ENCODE measurements at places on chromosomes 16 and 17.

GRCh38 chr16:87468550-87468949, 24.3 kb downstream of the ZCCHC14 start:
- DNase-seq = no peak

GRCh38 chr16:67571981-67572431, 9.7 kb downstream of the CTCF start:
- DNase-seq = no peak

GRCh38 chr16:51156807-51157200, 5.7 kb upstream of the SALL1 start:
- DNase-seq = no peak

DNA sequence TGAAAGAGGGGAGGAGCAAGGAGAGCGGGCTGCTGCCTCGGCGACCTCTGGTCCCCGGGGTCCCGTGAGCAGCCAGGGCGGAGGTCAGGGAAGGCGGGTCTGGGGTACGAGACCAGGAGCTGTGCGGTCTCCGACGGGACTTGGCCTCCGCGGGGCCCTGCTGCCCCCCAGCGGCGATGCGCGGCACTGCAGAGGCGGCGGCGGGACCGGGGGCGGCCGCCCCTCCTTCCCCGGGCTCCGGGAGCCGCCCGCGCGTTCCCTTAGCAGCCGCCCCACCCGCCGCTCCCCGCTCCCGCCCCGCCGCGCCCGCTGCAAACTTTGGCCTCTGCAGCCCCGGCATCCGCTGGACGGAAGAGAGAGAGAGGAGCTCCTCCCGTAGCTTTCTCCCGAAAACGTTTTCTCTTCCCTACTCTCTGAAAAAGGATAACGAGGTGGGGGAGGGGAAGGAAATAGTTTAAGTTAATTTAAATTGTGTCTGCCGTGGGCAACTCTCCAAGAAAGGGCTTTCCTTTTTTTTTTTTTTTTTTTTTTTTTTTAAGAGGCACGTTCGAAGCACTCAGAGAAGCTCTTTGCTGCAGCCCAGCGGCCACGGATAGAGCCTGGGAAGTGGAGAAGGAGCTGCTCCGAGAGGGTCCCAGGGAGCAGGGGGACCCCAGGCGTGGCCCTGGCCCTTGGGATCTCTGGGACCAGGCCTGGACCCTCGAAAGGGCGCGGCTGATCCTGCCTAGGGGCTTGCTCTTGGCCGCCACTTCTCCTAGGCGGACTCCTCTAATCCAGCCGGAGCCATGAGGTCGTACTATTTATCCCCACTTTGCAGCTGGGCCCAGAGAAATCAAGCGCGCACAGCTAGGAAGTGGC, 43.2 kb downstream of the C16orf82 start:
- DNase-seq = no peak

GRCh38 chr17:57255182-57255775, 1.0 kb upstream of the MSI2 start:
- DNase-seq = no peak

DNA sequence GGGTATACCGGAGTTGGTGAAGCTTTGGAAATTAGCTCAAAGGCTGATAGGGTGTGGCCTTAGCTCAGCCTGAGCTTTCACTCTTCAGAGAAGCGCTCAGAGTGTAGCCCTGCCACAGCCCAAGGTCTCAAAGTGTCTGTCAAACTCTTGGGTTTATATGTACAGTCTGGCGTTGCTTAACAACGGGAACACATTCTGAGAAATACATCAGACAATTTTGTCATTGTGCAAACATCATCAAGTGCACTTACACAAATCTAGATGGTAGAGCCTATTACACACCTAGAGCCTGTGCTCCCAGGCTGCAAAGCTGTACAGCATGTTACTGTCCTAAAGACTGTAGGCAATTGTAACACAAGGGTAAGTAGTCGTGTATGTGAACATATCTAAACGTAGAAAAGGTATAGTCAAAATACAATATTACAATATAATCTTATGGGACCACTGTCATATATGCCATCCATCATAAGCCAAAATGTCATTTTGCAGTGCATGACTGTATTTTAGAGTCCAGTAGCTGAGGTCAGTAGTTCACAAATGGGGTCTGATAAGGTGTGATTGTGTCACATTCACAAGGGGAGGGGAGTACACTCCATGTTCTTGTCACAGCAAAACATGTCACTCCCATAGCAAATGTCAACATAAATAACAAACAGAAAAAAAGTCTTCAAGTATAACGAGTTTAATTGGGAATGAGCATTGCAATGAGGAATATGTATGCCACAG, 20.6 kb downstream of the CHAD start:
- DNase-seq = no peak

DNA sequence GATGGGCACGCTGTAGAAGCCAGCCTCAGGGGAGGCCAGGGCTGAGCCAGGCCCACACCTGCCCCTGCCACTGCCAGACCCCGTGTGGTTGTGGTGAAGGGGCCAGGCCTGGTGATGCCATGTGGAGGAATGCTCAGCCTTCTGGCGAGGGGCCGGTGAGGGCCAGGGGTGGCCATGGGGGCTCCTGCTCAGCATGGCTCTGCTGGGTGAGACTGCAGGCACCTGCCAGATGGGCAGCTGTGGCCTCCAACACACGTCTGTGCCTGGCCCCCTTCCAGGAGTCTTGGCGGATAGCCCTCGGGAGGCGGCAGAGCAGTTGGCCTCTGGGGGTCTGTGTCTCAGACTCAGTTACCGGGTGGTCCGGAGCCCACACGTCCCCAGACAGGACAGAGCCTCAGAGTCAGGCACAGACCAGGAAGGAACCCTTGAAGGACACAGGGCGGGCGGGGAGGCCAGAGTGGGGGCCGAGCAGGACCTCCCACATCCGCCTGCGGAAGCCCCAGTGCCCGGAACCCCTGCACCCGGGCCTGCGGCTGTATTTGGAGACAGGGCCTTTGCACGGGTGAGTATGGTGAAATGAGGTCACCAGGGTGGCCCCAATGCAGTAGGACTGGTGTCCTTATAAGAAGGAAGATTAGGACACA, 22.5 kb upstream of the CHMP6 start:
- DNase-seq = no peak

DNA sequence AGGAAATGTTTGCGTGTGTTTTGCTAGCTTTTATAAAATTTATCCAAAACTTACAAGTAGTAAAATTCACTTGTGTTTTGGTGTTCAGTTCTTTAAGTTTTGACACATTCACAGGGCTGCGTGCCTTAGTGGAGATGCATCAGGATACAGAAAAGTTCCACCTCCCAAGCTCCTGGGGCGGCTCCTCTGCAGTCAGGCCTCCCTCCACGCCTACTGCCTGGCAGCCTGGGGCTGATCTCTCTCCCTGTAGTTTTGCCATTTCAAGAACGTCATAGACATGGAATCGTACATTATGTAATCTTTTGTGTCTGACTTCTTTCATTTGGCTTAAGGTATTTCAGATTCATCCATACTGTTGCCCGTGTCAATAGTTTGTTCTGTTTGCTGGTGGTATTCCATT, 27.2 kb upstream of the IRF8 start:
- DNase-seq = no peak

DNA sequence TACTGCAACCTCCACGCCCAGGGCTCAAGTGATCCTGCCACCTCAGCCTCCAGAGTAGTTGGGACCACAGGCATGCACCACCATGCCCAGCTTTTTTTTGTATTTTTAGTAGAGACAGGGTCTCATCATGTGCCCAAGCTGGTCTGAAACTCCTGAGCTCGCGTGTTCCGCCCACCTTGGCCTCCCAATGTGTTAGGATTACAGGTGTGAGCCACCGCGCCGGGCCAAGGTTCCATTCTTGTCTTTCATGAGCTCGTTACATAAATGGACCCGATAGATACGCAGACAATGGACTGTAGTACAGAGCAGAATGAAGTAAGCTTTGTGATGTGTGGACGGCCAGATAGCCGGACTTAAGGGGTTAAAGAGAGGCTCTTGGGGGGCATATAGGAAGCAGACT, 19.3 kb downstream of the UBN1 start:
- no peak for DNase-seq

DNA sequence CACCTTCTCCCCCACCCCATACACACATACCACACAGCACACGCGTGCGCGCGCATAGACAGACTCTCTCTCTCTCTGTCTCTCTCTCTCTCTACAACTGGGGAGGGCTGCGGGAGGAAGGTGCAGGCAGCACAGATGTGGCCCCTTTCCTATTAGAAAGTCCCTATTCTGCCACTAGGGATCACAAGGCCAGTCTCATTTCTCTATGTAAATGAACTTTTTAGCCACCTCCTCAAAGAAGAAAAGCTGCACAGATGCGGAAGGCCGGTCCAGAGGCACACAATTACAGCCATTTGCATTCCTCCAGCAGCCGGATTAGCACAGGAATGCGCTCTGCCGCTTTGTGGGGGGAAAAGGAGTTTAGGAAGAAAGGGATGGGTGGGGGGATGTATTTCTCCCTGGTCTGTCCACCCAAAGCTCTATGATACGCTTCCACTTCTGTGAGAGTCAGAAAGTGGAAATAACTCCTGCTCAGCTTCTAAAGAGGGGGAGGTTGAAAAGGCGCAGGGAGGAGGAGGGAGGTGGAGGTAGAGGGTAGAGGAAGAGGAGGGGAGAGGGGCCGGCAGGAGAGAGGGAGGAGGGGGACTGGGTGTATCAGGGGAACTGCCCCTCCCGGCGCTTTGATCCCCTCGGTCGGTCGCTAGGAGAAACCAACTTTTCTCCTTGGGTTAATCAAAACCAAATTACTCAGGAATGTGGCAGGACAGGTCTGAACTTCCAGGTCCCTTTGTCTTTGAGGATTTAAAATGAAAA, 11.7 kb downstream of the ZFHX3 start:
- no peak for DNase-seq

DNA sequence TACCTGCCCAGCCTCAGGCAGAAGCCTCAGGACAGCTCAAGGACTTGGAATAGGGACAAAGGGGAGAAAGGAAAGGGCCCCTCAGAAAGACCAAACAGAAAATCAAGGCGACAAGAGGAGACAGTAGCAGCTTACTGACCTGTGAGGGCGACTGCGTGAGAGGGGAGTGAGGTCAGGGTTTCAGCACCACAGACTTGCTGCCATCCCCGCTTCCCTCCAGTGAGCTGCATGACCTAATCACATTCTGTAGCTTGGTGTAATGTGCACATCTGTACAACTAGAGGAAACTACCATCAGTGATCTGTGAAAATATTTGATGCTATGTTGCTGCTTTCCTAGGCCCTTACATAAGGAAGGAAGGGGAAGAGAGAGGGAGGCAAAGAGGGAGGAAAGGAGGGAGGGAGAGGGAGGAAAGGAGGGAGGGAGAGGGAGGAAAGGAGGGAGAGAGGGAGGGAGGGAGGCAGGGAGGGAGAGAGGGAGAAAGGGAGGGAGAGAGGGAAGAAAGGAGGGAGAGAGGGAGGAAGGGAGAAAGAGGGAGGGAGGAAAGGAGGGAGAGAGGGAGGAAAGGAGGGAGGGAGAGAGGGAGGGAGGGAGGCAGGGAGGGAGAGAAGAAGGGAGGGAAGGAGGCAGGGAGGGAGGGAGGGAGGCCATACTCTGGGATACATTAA, 404.9 kb upstream of the CDH5 start:
- DNase-seq = no peak

- no peak for DNase-seq
Measured at GRCh38 chr17:52297230-52298010, 138.9 kb upstream of the CA10 start.

DNA sequence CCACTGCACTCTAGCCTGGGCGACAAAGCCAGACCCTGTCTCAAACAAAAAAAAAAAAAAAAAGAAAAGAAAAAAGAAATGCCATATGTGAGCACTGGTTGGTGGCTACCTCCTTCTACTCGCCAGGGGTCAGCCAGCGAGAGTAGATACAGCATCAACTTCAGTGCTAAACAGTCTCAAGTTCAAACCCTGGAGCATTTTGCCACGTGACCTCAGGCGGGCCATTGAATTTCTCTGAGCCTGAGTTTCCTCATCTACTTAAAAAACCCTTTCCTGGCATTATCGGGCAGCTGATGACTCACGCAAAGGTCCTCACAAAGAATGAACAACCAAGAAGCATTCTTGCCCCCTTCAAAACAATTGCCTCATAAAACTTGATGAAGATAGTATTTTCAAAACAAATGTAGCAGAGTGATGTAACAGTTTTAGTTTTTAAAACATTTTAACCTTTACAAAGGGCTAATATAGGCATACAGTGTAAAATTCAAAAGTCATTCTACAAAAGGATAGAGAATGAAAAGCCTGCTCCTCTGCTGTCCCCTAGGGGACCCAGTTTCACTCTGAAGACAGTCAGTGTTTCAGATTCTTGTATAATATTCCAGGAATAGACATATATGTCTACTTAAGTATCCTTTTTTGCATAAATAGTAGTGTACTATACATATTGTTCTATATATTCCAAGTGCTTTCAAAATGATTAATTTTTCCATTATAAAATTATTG, 28.4 kb downstream of the DNAH2 start:
- DNase-seq = no peak

DNA sequence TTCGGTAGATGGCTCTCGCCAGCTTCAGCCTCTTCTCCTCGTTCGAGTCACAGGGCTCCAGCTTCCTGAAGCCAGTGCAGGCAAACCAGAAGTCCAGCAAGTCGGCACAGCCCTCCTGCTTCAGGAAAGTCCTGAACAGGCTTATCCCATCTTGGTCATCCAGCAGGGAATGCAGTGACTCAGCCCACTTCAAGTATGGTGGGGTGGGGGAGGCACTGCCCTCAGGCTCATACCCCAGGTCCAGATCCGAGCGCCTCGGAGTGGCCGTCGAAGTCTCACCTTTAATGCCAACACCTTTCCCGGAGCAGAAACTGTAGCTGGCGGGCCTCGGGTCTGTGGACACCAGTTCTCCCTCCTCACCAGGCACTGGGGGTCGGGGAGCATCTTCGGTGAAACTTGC, 5.9 kb downstream of the AXIN1 start:
- no peak for DNase-seq

DNA sequence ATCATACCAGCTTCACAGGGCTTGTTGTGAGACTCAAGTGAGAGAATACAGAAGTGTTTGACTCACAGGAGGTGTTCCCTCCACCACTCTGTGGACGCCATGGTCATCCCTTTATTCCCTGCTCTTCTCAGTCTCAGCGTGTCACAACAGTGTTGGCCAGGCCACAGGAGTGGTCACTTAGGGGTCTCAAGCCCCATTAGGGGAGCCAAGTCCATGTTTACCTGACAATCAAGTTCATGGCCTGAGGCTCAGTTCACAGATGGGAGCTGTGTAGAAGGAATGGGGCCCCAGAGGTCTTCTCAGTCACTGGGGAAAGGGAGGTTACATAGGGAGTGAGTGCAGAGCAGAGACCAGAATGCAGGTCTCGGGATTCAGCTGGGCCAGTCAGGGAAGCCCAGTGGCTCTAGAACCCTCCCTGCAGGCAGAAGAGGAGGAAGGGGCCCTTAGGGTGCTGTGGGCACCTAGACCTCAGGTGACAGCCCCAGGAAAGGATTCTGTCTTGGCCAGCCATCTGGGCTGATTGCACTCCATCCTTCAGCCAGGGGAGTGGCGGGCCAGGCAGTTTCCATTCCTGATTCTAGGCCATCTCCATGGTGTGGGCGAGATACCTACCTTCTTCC, 9.5 kb upstream of the CENPT start:
- no peak for DNase-seq

- DNase-seq = no peak
Measured at GRCh38 chr17:37706446-37706845, 38.4 kb downstream of the HNF1B start.

- DNase-seq = no peak
Measured at GRCh38 chr16:7366041-7366440, 33.4 kb downstream of the RBFOX1 start.

GRCh38 chr16:53465606-53466280, 31.5 kb downstream of the RBL2 start:
- no peak for DNase-seq
